ENCODE measurements at places on chromosomes 1 and 21.
A peak's percentile ranks its signal among the peaks of the same experiment; 100 is the strongest.

DNA sequence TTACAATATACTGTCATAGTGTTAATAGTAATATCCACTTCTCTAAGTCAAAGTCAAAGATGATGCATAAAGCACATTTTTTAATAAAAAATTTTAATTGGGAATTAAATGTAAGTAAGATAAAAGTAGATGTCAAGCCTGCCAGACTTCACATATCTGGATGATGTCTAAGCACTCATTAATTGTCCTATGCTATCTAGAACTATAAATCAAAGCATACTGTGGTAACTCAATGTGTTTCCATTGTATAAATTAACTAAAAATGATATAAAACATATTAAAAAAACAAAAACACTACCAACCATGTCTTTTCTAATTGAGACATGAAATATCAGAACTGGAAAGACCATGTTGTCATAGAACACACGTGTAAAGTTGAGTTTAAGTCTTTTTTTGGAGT is 51.2 kb downstream of the ZZZ3 start:
- DNase-seq, result no peak

DNA sequence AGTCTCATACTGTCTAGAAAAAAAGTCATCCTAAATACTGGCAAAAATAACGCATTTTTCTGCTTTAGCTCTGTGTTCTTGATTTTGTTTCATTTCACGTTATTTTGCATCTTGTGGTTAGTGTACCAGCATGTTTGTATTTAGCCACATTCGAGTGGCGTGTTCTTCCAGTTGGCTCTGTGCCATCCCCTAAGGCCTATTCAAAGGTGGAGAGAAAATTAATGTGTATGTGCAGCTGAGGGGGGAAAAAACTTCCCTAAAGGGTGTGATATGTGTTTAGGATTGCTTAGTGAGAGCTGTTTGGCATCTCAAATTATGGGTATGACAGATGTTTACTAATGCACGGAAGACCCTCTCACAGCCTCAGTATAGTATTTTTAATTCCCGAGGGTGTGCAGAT is 12.1 kb downstream of the DNAJC16 start:
- DNase-seq, result peak; percentile 15

- no peak for DNase-seq
Measured at GRCh38 chr1:227391211-227391610, 72.9 kb upstream of the CDC42BPA start.

GRCh38 chr1:154304664-154305337 is 16.1 kb upstream of the AQP10 start:
- no peak for DNase-seq

DNA sequence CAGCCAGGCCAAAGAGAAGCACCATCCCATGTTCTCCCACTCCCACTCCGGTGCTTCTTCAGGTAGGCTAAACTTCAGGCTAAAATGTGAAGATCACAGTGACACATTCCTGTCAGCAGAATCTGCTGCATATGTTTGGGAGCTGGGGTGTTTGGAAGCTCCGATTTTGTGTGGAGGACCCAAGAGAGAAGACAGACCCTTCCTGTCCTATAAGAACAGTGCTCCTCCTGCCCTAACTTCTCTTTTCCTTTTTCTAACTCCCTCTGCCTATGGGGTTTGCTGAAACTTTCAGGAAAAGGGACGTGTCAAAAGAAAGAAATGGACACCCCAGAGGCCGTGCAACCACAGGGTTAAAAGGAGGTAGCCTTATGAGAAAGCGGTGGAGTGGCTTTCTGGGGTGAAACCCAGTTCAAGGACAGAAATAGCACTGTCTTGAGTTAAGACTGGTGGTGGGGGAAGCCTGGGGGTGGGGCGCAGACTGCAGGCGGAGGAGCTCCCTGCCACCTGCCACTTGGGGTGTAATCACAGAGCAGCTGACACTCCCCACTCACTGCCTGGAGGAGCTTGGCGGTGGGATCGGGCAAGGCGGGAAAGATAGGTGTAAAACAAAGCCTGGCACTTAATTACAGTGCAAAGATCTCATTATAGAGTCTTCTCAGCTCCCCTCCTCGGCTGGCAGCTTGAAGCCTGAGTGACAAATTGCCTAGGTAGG is 645 bp upstream of the TLR5 start:
- no peak for DNase-seq

DNA sequence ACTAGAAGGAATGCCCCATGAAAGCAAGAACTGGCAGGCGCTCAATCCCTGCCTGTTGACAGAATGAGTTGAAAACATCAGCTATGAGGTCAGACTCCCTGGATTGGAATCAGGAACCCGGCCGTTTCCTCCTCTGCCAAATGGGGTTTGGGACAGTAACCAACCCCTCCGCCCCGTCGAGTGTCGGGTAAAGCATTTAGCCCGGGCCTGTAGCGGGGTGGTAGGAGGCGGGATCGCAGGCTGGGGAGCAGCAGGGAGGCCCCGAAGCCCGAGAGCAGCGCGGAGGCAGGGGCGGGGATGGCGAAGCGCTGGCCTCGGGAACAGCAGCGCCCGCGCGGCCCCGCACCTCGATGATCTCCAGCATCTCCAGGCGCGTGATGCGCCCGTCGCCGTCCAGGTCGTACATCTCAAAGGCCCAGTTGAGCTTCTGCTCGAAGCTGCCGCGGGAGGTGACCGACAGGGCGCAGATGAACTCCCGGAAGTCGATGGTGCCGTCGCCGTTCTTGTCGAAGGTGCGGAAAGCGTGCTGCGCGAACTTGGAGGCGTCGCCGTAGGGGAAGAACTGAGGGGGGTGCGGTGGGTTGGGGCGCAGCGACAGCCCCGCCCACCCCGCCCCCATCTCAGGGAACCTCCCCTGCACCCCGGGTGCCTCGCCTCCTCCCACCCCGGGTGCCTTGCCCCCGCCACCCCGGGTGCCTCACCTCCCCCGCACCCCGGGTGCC is 7.5 kb downstream of the HPCAL4 start:
- no peak for DNase-seq

All from brain (organoid and tissue), 16 donors.